ENCODE measurements at places on chromosomes 2 and 18. TPM values are rescaled to one million over a fixed set of nuclear protein-coding genes. Genes with fewer than 3 reads are reported as not detected.
A peak's percentile ranks its signal among the peaks of the same experiment; 100 is the strongest.

DNA sequence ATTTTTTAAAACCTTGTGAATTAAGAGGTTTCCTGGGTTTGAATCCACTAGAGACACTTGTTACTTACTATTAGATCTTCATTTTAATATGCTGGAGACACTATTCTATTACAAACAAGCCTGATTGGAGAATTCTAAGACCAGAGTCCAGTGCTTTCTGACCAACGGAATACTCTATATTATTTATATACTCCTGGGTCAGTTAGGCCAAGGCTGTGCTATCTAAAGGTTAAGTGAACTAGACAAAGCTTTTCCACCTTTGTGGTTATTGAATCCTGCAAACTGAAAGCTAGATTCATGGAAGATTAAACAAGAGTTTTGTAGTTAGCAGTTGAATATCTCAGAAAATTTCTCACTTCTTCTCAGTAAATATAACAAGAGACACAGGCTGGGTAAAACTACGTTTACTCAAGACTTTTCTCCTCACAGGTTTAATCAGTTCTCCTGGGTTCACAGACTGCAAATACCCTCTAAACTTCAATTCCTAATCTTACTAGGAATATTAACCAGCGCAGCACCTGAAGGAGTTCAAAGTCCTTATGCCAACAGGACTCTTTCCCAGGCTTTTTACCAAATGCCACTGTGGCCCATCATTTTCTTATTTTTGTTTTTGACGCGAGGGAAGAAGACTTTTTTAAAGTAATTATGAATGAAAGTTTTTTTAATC, 66.4 kb downstream of the COL4A4 start:
- H3K27ac ChIP-seq, result no peak overlapping the region
- DNase-seq, result no peak
- no peaks in the 10 kb centered on the region for H3K4me1 ChIP-seq

GRCh38 chr2:19611491-19612332, 253.3 kb upstream of the OSR1 start:
- no peak overlapping the region for H3K27ac ChIP-seq
- H3K36me3 ChIP-seq, result no peaks in the 10 kb centered on the region
- DNase-seq, result no peak
- no peaks in the 10 kb centered on the region for H3K27me3 ChIP-seq
- H3K4me3 ChIP-seq, result no peak overlapping the region
- no peaks in the 10 kb centered on the region for H3K4me1 ChIP-seq

DNA sequence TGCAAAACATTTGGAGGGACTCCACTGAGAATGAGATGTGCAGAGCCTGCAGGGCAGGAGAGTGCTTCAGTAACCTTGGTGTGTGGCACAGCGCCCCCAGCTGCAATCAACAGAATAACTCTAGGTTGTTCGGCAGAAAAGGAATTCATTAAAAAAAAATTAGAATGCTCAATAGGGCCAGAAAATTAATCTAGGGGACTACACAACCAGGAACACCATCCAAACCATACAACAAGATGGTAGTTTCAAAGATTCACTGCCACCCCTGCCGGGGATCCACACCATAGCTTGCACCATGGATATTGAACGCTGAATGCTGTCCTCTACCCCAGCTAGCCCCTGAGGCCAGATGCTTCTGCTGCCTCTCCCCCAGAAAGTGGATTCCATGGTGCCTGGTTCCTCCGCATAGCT, 50.1 kb downstream of the THUMPD2 start:
- no peaks in the 10 kb centered on the region for H3K27me3 ChIP-seq
- DNase-seq, result no peak
- H3K27ac ChIP-seq, result no peak overlapping the region
- peaks cover 11% of the 10 kb centered on the region for H3K36me3 ChIP-seq
- H3K4me3 ChIP-seq, result no peak overlapping the region

GRCh38 chr2:23380562-23381065, 4.4 kb upstream of the KLHL29 start:
- DNase-seq, result no peak
- no peaks in the 10 kb centered on the region for H3K36me3 ChIP-seq
- H3K27ac ChIP-seq, result no peak overlapping the region
- no peaks in the 10 kb centered on the region for H3K4me1 ChIP-seq
- no peaks in the 10 kb centered on the region for H3K27me3 ChIP-seq

DNA sequence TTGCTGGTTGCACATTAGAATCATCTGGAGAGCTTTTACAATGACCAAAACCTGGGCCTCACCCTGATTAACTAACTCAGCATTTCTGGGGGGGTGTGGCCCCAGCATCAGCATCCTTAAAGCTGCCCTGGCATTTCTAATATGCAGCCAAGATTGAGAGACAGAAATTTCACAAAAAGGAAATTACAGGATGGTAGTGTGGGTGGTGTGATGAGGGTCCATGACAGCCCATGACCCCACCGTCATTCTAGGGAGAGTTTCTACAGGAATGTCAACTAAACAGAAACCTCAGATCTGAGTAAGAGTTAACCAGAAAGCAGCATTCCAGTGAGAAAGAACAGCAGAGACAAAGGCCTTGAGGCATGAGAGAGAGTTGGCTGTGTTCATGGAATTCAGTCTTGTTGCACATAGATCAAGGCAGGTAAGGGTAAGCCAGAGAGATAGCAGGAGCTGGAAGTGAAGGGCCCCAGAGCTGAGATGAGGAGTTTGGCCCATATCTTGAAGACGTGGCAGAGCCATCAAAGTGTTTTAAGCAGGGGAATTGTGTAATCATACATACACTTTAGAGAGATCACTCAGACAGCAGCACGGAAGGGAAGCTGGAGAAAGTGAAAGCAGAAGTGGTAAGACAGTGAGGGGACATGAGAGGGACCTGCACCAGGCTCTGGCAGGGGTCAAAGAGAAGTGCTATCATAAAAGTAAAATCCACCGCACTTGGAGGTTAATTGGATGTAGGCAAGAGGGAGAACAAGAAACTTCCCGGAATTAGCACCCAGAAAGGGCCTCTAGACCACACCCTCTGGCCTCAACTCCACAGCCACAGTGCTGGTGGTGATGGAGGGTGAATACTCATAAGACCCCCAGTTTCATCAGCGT, 7.8 kb upstream of the TRABD2A start:
- H3K27me3 ChIP-seq, result peaks cover 7% of the 10 kb centered on the region
- peak overlapping the region; percentile 42 for H3K27ac ChIP-seq
- no peaks in the 10 kb centered on the region for H3K36me3 ChIP-seq
- no peak for DNase-seq
- no peaks in the 10 kb centered on the region for H3K4me1 ChIP-seq

ALPP gene
- not detected for total RNA-seq

IL36A gene
- total RNA-seq, result not detected

DNAJC5G gene
- total RNA-seq, result not detected

UGT1A6 gene
- total RNA-seq, result not detected
